HTR-8/SVneo (cell line): ENCODE measurements at places on chromosomes 11 and 22.

DNA sequence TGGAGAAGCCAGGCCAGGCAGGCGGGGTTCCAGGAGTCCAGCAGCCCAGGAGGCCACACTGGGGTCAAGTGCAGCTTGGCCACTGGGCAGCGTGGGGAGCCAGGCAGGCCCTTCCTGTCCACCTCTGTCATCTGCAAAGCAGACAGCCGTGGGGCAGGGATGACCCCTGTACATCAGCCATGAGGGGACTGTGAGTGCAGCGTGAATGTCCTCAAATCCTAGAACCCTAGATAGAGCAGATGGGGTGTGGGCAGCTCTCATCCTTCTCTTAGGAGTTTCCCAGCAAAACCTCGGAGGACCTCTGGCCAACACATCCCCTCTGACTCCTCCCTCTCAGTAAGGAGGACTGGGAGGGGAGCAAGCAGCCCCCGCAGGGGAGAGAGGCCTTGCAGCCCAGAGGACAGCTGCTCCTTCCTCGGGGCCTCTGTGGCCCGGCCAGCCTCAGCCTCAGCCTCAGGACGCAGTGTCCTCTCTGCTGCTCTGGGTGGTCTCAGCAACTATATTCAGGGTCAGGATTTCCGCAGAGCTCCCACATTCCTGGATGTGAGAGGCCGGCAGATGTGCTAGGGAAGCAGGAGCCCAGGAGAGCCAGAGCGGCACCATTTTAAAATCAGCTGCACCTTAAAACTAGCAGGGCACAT, 820.5 kb downstream of the BRD1 start:
- DNase-seq: no peak

DNA sequence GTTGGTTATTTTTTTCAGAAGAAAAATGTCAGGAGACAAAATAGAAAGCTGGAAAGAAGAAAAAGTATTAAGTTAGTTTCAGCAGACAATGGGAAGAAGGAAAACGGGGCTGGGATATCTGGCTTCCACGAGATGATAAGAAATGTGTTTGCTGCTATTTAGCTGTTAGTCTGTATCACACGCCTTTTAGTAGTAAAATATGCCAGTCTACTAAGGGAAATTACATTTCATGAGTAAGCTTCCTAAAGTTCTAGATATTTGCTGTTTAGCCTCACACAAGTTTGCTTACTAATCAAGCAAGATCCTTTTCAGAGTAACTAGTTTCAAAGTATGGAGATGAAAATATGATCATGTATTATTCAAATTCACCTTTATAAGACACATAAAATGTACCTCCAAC, 1.5 kb downstream of the OR51B4 start:
- DNase-seq: no peak

- peak; percentile 60 for DNase-seq
Observed at GRCh38 chr11:36702330-36703054, 104.5 kb upstream of the RAG2 start.

DNA sequence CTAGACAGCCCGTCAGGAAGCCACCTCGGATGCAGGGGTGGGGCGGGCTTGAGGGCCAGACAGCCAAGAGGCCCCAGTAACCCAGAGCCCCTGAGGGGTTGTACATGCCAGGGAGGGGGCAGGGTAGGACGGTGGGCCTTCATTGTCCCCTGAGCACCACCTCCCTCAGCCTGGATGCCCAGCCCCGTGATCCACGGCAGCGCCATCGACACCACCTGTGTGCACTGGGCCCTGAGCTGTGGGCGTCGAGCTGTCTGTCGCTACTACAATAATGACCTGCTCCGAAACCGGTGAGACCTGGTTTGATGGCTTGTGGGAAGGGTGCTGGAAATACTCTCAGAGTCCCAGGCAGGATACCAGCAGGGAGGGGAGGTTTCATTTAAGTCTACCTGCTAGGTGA, 37.4 kb upstream of the TPBGL start:
- no peak for DNase-seq

DNA sequence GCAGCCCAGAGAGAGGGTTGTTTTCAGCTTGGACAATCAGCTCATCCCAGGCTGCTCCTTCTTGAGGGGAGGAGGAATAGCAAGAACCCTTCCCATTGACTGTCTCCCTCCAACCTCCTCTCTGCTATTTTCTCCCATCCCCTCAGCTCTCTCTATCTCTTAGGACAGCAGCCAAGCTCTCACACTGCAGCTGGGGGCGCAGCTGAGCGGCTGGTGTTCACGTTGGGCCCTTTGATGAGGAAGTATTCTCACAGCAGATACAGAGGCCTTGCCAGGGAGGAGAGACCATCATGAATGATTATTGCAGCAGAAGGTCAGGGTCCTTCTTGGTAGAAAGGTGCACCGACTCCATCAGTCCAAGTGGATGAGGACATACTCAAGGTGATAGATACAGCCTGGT, 26.5 kb upstream of the CADM1 start:
- no peak for DNase-seq

GRCh38 chr22:46030231-46030880, 53.4 kb upstream of the WNT7B start:
- DNase-seq: no peak

- DNase-seq: no peak
Observed at GRCh38 chr11:33490842-33491370, 209.7 kb downstream of the C11orf91 start.
